ENCODE measurements at places on chromosomes 3 and 15. TPM values are rescaled to one million over a fixed set of nuclear protein-coding genes. Genes with fewer than 3 reads are reported as not detected.

The OR5K2 gene
- total RNA-seq, result not detected

The CCR2 gene
- 3.3 TPM for total RNA-seq

The KIF15 gene
- 16.1 TPM for total RNA-seq

DNA sequence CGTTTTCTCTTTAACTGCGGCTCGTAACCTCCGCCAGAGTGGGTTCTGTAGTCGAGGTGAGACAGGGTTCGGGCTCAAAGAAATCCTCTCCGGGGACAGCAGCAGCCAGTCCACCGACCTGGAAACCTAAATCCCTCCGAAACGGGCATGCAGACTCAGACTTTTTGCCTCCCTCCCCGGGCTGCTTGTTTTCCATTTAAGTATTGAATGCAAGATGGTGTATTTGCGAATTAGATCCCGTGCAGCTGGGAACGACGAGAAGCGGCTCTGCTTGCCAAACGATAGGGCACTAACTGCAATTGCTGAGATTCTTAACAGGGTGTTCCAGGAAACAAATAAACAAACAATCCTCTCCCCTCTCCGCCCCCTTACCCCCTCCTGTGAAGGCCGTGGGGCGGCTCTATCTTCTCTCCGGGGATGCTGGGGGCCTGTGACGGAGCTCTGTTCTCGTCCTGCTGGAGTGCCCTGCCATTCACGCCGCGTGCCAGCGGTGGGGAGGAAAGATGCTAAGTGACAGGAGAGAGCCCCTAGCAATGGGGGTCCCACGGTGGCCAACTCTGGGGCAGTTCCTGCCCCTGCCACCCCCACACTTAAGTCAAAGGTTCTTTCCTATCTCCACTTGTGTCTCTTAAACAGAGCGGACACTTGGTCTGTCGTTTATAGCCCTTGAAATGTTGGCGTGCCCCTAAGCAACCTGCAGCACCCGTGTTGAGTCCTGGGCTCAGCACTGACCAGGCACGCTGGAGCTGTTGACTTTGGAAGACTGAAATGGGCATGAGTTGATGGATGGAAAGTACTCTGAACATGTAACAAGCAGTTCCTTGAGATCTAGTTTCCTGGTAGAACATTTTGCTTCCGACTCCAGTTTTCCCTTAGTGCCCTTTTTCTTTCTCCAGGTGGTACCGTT is 1.3 kb upstream of the ETV5 start:
- DNase-seq, result no peak

DNA sequence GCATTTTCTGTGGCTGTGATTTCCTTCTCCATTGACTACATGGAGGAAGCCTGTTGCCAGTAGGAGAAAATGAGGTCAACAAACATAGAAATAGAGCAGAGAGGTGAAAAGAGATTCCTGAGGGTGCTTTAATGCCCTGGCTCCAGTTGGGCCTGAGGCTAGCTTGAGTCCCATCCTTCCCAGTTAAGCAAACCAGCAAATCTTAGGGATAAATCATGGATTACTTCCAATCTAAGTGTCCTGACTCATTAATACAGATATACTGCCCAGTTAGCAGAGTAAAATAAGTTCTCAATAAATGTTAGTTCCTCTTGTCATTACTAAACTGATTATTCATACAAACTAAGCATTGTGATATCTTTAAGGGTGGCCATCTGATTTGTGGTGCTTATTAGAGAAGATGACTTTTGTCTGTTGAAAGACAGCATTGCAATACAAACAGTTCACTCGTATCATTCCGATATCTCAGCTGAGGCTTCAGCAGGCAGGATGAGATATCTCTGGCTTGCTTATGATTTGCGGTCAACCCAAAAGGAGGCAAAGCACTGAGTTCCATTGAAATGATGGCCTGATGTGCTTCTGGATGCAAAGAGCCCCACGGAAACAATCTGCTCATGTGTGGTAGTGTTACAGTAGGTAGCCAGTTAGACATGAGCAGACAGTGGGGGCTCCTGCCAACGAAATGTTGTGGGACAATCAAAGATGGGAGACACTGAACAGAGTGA is 6.6 kb upstream of the STARD5 start:
- DNase-seq, result no peak

GRCh38 chr15:49709646-49710214 is 88.9 kb downstream of the DTWD1 start:
- DNase-seq, result no peak

GRCh38 chr3:71010726-71011455 is 572.6 kb downstream of the FOXP1 start:
- DNase-seq, result no peak
